ENCODE measurements at places on chromosomes 6 and 20. TPM values are rescaled to one million over a fixed set of nuclear protein-coding genes. Genes with fewer than 3 reads are reported as not detected.

Gene NOX3
- total RNA-seq: not detected

Gene SGK2
- total RNA-seq: not detected

Gene SLC2A10
- total RNA-seq: 2.4 TPM

Gene RNF182
- 1.9 TPM for total RNA-seq

Gene TXLNB
- total RNA-seq: not detected

Gene GPR63
- not detected for total RNA-seq

Gene MUCL3
- not detected for total RNA-seq

Gene SLC17A3
- not detected for total RNA-seq

Gene PI3
- not detected for total RNA-seq

Gene EYA4
- total RNA-seq: not detected

Data from G401 (cell line).